ENCODE measurements at places on chromosomes 6 and 20. TPM values are rescaled to one million over a fixed set of nuclear protein-coding genes. Genes with fewer than 3 reads are reported as not detected.

IRF4 gene
- not detected for polyA plus RNA-seq

DNA sequence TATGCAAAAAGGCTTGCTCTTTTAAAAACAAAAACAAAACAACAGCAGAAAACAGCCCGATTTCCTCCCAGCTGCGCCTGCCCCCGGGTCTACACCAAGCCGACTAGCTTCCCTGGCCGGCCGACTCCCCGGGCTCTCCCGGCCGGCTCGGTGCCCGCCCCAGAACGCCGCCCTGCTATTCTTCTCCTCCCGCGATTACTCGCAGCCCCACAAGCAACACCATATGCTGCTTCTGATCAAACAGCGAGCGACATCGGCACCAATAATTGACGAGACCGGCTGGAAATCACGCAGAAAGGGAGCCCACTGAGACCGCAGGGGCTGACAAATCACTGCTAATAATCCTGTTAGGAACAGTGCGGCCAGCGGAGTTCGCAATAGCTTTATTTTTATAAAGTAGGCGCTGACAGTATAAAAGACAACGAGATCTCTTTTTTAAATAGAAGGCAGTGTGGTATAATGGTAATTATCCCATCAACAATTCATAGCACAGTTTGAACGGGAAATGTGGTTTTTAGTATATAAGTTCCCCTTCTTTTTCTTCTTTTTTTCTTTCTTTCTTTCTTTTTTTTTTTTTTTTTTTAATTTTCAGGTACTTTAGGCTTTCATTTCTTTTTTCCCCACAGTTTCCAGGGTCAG, 3.3 kb downstream of the SIM1 start:
- H3K27me3 ChIP-seq, result peaks cover 77% of the 10 kb centered on the region
- H3K4me3 ChIP-seq, result peak overlapping the region; percentile 67
- H3K4me1 ChIP-seq, result peaks cover 2% of the 10 kb centered on the region
- no peaks in the 10 kb centered on the region for H3K36me3 ChIP-seq

- H3K4me3 ChIP-seq, result no peak overlapping the region
- H3K27ac ChIP-seq, result no peak overlapping the region
- no peaks in the 10 kb centered on the region for H3K27me3 ChIP-seq
Observed at GRCh38 chr6:160978141-160978901, 13.2 kb upstream of the MAP3K4 start.

- peak; percentile 13 for DNase-seq
- no peak within 1 kb of the TSS for H3K4me3 ChIP-seq
- peak within 1 kb of the TSS; percentile 52 for H3K27ac ChIP-seq
- H3K27me3 ChIP-seq, result no peaks in the 10 kb centered on the region
Observed at GRCh38 chr6:33073431-33073871, at the start of gene HLA-DPA1. HLA-DPA1 (minus strand) TSS chr6:33073649.

DNA sequence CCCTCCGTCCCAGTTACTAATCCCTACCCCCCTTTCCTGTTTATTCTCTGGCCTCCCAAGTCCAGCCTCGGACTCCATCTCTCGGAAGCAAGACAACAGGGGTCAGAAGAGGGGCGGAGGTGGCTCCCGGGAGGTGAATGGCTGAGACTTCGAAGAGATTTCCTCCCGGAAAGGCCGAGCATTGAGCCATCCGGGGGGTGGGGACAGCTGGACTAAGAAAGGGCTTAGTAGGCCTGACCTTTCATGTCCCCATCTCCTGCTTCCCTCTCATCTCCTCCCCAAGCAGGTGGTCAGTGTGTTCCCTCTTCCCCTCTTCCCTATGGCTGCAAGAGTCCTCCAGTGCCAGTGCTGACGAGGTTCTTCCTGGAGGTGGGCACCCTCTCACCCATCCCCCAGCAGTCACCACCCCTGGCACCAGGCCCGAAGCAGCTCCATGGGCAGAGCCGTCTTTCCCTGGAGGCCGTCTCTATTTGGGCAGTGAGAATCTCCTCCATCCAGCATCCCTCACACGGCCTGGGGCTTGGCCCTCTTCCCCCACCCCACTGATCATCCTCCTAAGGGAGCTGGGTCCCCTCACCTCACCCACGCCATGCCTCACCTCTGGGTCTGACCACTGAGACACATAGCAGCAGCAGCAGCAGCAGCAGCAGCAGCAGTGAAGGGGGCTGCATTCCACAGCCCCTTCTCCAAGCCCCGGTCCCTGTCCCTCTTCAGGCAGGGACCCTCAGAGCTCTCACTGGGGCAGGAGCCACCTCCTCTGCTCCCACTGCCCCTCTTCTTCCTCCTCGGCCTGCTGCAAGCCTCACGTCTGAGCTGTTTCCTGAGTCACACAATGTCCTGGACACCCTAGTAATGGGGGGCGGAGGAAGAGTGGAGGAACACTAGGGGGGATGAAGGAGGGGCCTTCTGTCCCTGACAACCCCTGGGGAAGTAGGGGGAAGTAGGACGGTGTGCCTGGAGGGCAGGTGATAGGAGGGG, at the start of gene NOTCH4:
Gene NOTCH4 (minus strand): TSS at position 810 of the 978 bp plus-strand sequence. CDS start 139 bp downstream, at position 671.
- H3K4me1 ChIP-seq, result no peaks in the 10 kb centered on the region
- peak within 1 kb of the TSS; percentile 73 for H3K27ac ChIP-seq
- H3K4me3 ChIP-seq, result peak within 1 kb of the TSS; percentile 26
- no peak for DNase-seq
- no peaks in the 10 kb centered on the region for H3K27me3 ChIP-seq

- H3K4me3 ChIP-seq, result no peak overlapping the region
- H3K27ac ChIP-seq, result no peak overlapping the region
- H3K4me1 ChIP-seq, result peaks cover 3% of the 10 kb centered on the region
- no peaks in the 10 kb centered on the region for H3K27me3 ChIP-seq
Observed at GRCh38 chr6:36626636-36627035, 32.5 kb downstream of the SRSF3 start.

DNA sequence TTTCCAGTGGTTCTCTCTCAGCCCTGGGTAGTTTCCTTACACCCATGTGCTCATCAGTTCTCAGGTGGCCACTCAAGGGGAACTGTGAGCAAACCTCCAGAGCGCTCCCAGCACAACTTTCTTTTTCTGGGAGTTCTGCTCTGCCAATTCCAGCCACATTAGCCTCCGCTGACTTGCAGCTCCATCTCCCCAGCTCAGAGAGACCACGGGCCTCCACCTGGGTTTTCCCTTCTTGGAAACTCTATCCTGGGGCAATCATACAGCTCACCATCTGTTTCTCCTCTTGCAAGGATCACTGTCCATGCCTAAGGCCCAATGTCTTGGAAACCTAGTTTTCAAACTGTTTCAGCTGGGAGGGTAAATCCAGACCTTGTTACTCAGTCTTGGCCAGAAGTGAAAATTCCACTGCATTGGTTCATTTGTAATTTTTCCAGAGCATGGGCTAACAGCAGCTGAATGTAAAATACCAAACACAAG, 129.9 kb downstream of the EYA2 start:
- no peak overlapping the region for H3K4me3 ChIP-seq
- peak; percentile 74 for DNase-seq
- no peaks in the 10 kb centered on the region for H3K4me1 ChIP-seq
- H3K27ac ChIP-seq, result no peak overlapping the region
- no peaks in the 10 kb centered on the region for H3K27me3 ChIP-seq
